ENCODE measurements at places on chromosomes 12 and 14. TPM values are rescaled to one million over a fixed set of nuclear protein-coding genes. Genes with fewer than 3 reads are reported as not detected.

Gene LRRC10
- total RNA-seq = not detected

Gene TAOK3
- 9.2 TPM for total RNA-seq

Gene INSM2
- 0.04 TPM for total RNA-seq

Gene CCDC177
- total RNA-seq = 0.04 TPM

Measured in A549 treated with dexamethasone at 1 μM for 4 hours (cell line).